ENCODE measurements at places on chromosomes 13 and 19. TPM values are rescaled to one million over a fixed set of nuclear protein-coding genes. Genes with fewer than 3 reads are reported as not detected.

GRCh38 chr19:13401388-13401787 lies 104.9 kb downstream of the CACNA1A start:
- no peak for DNase-seq

GRCh38 chr13:59236309-59236919 lies 927.3 kb downstream of the DIAPH3 start:
- no peak for DNase-seq

The CRX gene
- not detected for total RNA-seq

The CCL25 gene
- not detected for total RNA-seq

GRCh38 chr19:4267101-4267900 lies 11.8 kb upstream of the SHD start:
- no peak for DNase-seq

The PSG11 gene
- total RNA-seq = not detected

The SPART gene
- 41.3 TPM for total RNA-seq

DNA sequence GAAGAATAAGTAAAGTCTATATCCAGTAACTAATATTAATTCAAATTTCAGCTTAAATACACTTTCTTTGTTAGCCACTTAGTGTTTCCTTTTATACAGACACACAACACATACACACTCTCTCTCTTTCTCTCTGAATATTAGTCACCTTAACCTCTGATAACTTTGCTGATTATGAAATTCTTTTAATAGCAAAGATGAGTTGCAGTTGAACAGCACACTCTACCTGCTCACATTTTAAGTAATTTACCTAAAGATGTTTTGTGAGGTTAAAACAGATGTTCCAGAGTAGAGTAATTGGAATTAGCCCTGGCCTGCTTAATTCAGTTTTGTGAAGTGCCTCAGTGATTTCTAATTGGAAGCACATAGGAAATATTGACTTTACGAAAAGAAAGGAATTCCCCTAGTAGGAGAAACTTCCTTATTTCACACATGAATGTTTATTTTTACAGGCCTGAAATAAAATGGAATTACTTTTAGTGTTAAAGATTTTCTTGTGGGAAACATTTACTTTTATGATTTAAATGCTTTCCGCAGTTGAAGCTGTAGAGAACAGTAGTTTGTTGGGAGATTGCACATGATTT lies 184.3 kb downstream of the MYO16 start:
- DNase-seq = no peak

GRCh38 chr13:94784066-94784465 lies 71.7 kb upstream of the SOX21 start:
- no peak for DNase-seq

The ZNF112 gene
- total RNA-seq = 7.6 TPM

DNA sequence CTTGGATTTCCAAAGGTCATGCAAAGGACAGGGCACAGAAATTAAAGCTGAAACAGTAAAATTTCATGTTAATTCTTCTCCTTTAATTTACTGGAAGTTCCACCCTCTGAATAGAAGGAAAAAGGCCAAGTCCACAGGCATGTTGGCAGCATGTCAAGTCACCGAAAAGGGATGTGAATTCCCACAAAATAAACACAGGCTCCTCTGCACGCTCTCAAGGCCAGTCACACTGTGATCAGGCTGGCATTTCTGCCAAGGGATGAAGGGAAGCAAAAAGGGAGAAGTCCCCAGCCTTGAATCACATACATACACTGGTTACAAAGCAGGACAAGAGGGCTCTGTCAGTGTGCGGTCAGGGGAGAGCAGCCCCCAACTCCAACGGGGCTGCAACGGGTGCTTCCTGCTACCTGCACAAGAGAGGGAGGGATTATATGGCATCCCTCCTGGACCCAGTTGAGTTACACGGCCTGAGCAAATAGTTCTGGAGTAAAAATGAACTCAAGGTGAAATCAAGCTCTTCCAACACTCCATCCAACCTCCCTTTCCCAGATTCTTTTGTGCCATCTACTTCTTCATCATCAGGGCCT lies 6.9 kb downstream of the DCLK1 start:
- no peak for DNase-seq

The DACT3 gene
- 0.14 TPM for total RNA-seq

GRCh38 chr13:108267347-108267746 lies 2.2 kb upstream of the TNFSF13B start:
- DNase-seq = no peak

- no peak for DNase-seq
Measured at GRCh38 chr13:74452176-74452575, 318.0 kb upstream of the KLF12 start.
